Endothelial cell (in vitro differentiated cells): ENCODE measurements at places on chromosomes 12 and 14. TPM values are rescaled to one million over a fixed set of nuclear protein-coding genes. Genes with fewer than 3 reads are reported as not detected.

DNA sequence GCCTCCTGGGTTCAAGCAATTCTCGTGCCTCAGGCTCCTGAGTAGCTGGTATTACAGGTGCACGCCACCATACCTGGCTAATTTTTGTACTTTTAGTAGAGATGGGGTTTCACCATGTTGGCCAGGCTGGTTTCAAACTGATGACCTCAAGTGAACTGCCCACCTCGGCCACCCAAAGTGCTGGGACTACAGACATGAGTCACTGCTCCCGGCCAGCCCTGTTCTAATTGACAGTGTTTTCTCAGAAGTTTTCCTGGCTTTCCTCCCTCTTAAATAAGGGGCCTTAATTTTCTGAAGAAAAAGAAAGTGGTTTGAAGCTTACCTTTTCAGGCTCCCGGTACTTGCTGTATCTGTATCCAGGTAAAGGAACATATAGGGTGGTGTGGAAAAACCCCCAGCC lies 1.7 kb downstream of the HAL start:
- H3K27ac ChIP-seq: no peak overlapping the region
- H3K4me1 ChIP-seq: peaks cover 15% of the 10 kb centered on the region
- H3K36me3 ChIP-seq: peaks cover 4% of the 10 kb centered on the region
- no peak for DNase-seq

GRCh38 chr12:67535176-67535575 lies 113.4 kb upstream of the DYRK2 start:
- no peaks in the 10 kb centered on the region for H3K27me3 ChIP-seq
- H3K27ac ChIP-seq: no peak overlapping the region
- H3K36me3 ChIP-seq: no peaks in the 10 kb centered on the region
- no peak overlapping the region for H3K4me3 ChIP-seq
- peaks cover 16% of the 10 kb centered on the region for H3K4me1 ChIP-seq

DNA sequence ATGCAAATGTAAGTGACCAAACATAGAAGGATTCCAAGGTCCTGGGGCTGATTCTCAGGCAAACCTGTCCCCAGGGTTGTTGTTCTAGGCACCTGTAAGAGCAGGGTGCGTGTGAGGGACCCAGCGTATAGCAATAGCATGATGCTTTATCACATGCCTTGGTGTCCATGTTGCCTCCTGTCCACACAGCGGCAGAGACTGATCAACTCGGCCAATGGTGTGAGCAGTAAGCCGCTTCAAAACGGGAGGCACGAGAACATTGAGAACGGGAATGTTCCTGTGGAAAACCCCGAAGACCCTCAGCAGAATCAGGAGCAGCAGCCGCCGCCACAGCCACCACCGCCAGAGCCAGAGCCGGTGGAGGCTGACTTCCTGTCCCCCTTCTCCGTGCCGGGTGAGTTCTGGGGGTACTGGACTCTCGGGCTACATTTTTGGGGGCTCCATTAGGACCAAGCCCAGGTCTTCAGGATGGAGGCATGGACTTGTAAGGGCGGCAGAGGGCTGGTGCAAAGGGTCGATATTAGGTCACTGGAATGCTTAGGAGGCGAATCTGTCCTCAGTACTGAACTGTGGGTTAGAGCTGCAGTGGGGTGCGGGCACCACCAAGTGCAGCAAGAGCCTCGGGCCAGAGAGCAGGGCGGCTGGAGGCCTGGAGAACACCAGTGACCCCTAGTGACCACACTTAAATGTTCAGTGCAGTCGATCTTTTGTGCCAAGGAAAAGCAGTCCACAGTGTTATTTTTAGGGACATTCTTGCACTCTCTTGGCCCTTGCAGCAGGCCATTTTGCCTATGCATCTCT lies 57.2 kb upstream of the RIN3 start:
- DNase-seq: peak; percentile 74
- peaks cover 14% of the 10 kb centered on the region for H3K27me3 ChIP-seq
- no peaks in the 10 kb centered on the region for H3K36me3 ChIP-seq
- peaks cover 62% of the 10 kb centered on the region for H3K4me1 ChIP-seq
- H3K27ac ChIP-seq: peak overlapping the region; percentile 70
- no peak overlapping the region for H3K4me3 ChIP-seq

PTPRR gene
- 0.33 TPM for total RNA-seq

DNA sequence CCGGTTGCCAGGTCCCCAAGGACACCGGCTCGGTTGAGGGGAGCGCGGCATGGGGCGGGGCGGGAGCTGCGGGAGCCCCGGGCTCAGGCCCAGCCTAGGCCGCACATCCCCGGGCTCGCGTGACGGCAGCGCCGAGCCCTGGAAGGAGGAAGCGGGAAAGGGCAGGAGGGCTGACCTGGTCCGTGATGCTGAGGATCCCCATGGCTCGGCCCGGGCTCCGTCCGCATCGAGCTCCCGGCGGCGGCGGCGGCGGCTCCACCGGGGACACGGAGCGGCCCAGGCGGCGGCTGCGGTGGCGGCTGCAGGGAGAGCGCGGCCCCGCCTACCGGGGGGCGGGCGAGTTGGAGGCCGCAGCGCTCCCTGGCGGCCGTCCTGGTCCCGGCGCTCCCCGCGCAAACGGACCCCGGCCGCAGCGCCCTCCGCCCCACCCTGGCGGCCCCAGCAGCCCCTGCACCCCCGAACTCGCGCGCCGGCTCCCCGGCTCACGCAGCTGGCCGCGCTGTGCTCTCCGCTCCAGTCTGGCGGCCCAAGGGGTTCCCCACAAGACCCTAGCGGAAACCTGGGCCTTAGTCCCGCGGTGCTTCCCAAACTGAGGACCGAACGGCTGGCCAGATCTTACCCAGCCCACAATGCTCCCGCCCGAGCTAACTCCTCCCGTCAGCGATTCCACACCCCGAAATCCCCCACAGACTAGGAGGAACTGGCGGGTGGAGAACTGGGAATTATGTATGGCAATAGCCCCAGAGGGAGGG lies at the start of gene ANKRD52:
TSS of gene ANKRD52 (minus strand) at position 317 of the 752 bp plus-strand sequence. CDS start at position 202, 115 bp downstream.
- peak; percentile 84 for DNase-seq
- peaks cover 18% of the 10 kb centered on the region for H3K36me3 ChIP-seq
- peaks cover 14% of the 10 kb centered on the region for H3K4me1 ChIP-seq
- H3K4me3 ChIP-seq: peak within 1 kb of the TSS; percentile 94

DNA sequence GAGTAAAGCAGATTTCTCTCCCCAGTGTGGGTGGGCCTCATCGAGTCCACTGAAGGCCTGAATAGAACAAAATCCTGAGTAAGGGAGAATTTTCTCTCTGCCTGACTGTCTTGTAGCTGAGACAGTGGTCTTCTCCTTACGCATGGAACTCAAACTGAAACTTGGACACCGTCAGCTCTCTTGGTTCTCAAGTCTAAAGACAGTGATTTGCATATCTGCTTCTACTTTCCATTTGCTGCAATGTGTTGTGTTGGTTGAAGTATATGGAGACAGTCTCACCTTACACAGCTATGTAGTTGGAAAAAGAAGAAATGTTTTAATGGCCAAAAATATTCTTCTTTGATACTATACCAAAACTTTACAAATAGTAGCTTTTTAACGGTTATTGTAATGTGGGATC lies 160.2 kb upstream of the LMNTD1 start:
- H3K4me3 ChIP-seq: no peak overlapping the region
- no peaks in the 10 kb centered on the region for H3K4me1 ChIP-seq
- no peaks in the 10 kb centered on the region for H3K36me3 ChIP-seq

- no peak overlapping the region for H3K4me3 ChIP-seq
- peaks cover 4% of the 10 kb centered on the region for H3K36me3 ChIP-seq
- H3K27ac ChIP-seq: no peak overlapping the region
- DNase-seq: no peak
Observed at GRCh38 chr14:100621806-100622205, 34.6 kb upstream of the BEGAIN start.

DNA sequence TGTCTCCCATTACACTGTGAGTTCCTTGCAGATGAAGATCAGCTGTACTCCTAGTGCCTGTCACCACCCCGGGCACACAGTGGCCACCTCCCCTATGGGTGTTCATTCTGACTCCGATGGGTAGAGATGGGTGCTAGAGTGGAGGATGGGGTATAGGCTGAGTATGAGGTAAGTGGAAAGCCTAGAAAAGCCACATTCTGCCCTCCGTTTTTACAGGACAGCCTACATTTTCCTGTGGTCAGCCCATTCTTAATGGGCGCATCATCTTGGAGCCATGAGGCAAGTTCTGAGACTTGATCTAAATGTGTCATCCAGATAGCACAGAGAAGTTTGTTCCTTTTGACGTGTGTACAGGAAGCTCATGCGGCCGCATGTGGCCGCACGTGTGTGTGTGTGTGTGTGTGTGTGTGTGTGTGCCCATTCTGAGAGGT lies 166.7 kb upstream of the HIF1A start:
- no peak for DNase-seq
- H3K27me3 ChIP-seq: peaks cover 3% of the 10 kb centered on the region
- peaks cover 39% of the 10 kb centered on the region for H3K4me1 ChIP-seq
- H3K27ac ChIP-seq: no peak overlapping the region

- no peaks in the 10 kb centered on the region for H3K27me3 ChIP-seq
- H3K4me1 ChIP-seq: no peaks in the 10 kb centered on the region
- no peak overlapping the region for H3K4me3 ChIP-seq
- H3K27ac ChIP-seq: no peak overlapping the region
- no peaks in the 10 kb centered on the region for H3K36me3 ChIP-seq
Observed at GRCh38 chr12:115570069-115570777, 707.3 kb downstream of the MED13L start.

PARP2 gene
- total RNA-seq: 24.4 TPM

PCED1B gene
- 9.7 TPM for total RNA-seq

DNA sequence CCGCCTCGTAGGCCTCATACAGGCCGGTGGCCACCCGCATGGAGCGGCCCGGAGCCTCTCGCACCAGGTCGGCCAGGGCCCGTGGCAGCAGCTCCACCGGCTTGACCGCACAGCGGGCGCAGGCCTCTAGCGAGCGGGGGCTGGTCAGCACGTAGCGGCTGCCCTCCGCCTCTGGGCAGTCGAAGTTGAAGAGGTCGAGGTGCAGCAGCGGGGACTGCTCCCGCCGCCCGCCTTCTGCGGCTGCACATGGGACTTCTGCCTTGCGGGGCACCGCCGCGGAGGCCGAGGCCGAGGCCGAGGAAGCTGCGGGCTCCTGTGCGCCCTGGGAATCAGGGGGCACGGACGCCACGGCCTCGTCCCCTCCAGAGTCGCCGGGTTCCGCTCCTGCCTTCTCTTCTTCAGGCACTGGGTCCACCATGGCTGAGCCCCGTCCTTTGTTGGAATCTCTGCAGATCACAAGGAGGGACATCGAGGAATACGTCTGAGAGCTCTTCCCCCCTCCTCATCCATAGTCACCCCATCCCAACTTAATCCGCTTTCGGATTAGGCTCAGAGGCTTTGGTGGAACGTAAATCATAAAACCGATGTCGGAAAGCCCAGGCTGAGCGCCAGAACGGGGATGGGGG lies 1.4 kb downstream of the CCDC177 start:
- H3K36me3 ChIP-seq: peaks cover 4% of the 10 kb centered on the region
- peaks cover 6% of the 10 kb centered on the region for H3K4me1 ChIP-seq
- H3K27me3 ChIP-seq: peaks cover 10% of the 10 kb centered on the region
- H3K27ac ChIP-seq: no peak overlapping the region
- DNase-seq: no peak
- H3K4me3 ChIP-seq: no peak overlapping the region

PAX9 gene
- total RNA-seq: not detected

GRCh38 chr14:54447231-54447692 lies 6.1 kb upstream of the CNIH1 start:
- H3K36me3 ChIP-seq: no peaks in the 10 kb centered on the region
- H3K4me3 ChIP-seq: no peak overlapping the region
- H3K27me3 ChIP-seq: peaks cover 2% of the 10 kb centered on the region
- no peak overlapping the region for H3K27ac ChIP-seq
- H3K4me1 ChIP-seq: no peaks in the 10 kb centered on the region

SRRM4 gene
- total RNA-seq: 3.6 TPM

GLS2 gene
- total RNA-seq: 0.21 TPM

- peak overlapping the region; percentile 99 for H3K4me3 ChIP-seq
- peaks cover 28% of the 10 kb centered on the region for H3K36me3 ChIP-seq
- no peak overlapping the region for H3K27ac ChIP-seq
- H3K27me3 ChIP-seq: peaks cover 8% of the 10 kb centered on the region
Observed at GRCh38 chr12:130873825-130874224, 2.0 kb downstream of the RAN start.

GRCh38 chr14:39145266-39145966 lies 24.7 kb downstream of the TRAPPC6B start:
- no peak overlapping the region for H3K27ac ChIP-seq
- H3K4me3 ChIP-seq: no peak overlapping the region
- H3K4me1 ChIP-seq: no peaks in the 10 kb centered on the region

A2ML1 gene
- total RNA-seq: not detected

DNA sequence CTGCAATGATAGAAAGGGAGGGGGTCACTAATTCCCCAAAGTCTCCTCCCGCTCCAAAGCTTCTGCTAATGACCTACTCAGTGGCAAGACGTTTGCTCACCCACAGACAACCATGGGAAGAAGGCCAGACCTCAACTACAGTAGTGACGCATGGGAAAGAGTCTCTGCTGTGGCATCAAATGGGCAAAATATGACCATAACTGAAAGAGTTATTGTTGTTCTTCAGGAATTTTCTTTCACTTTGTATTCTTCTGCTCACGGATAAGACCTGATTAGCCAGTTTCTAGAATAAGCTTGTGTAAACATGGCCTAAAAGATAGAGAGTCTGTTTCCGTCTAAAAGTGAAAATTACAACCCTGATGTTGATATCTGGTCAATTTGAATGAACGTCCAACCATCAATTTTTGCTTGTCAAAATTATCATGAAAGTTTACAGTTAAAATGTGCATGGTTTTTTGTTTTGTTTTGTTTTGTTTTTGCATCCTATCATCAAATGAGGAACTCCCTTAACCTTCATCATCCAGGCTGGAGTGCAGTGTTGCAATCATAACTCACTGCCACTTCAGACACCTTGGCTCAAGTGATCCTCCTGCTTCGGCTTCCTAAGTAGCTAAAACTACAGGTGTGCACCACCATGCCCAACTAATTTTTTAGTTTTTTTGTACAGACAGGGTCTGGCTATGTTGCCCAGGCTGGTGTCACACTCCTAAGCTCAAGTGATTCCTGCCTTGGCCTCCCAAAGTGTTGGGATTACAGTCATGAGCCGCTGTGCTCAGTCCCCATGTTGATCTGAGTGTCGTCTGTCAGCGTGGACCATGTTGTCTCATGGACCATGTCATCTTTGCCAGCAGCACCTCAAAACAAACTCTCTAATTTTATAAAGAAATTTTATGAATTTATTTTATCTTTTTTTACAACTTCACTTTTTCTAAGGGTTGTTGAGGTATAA lies 7.0 kb downstream of the KRT6B start:
- peaks cover 3% of the 10 kb centered on the region for H3K27me3 ChIP-seq
- no peak overlapping the region for H3K27ac ChIP-seq
- no peaks in the 10 kb centered on the region for H3K4me1 ChIP-seq
- DNase-seq: no peak
- H3K4me3 ChIP-seq: no peak overlapping the region
- no peaks in the 10 kb centered on the region for H3K36me3 ChIP-seq

TSPAN19 gene
- total RNA-seq: 0.59 TPM

GRCh38 chr12:118064608-118065007 lies 3.6 kb upstream of the WSB2 start:
- H3K27ac ChIP-seq: peak overlapping the region; percentile 98
- peaks cover 39% of the 10 kb centered on the region for H3K36me3 ChIP-seq
- H3K4me1 ChIP-seq: peaks cover 51% of the 10 kb centered on the region
- peaks cover 25% of the 10 kb centered on the region for H3K27me3 ChIP-seq
- peak overlapping the region; percentile 47 for H3K4me3 ChIP-seq

BCL11B gene
- 1.0 TPM for total RNA-seq

GRCh38 chr12:27517961-27518665 lies 5.9 kb upstream of the PPFIBP1 start:
- H3K27ac ChIP-seq: no peak overlapping the region
- DNase-seq: no peak
- peaks cover 5% of the 10 kb centered on the region for H3K27me3 ChIP-seq
- H3K4me3 ChIP-seq: no peak overlapping the region
- H3K36me3 ChIP-seq: no peaks in the 10 kb centered on the region
